ENCODE measurements at places on chromosomes 7 and 10. TPM values are rescaled to one million over a fixed set of nuclear protein-coding genes. Genes with fewer than 3 reads are reported as not detected.

NSUN5 gene
- not detected for total RNA-seq

TMEM225B gene
- total RNA-seq = 0.73 TPM

TMEM184A gene
- 12.1 TPM for total RNA-seq

SYT15 gene
- 85.8 TPM for total RNA-seq

TAS2R4 gene
- total RNA-seq = 1.3 TPM

TUBAL3 gene
- total RNA-seq = not detected

KCND2 gene
- not detected for total RNA-seq

DNA sequence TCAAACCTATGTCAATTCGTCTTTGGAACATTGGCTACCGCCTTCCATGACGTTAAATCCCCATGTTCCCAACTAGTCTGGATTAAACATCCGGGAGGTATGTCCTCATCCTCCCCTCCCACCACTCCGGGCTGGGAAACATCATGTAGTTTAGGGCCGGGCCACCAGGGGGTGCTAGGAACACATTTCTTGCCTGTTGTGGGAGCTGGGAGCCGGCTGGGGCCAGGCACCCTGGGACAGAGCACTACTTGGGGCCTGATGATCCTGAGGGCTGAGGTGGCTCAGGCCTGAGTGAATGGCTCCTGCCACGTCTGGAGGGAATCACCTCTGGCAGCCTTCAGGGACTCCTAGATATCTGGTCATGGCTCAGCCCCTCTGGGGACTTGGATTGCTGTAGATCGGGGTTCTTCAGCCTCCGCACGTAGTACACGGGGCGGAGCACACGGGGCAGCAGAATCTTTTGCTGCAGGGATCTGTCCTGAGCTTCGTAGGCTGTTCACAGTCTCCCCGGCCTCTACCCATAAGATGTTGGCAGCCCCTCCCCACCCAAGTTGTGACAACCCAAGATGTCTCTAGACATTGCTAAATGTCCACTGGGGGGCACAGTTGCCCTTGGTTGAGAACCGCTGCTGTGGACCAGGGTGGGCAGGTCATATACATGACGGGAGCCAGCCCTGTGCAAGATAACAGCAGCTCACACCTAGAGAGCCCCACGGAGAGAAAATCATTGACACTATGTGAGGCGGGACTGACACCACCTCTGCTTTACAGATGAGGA is 141.2 kb upstream of the ZNF716 start:
- no peaks in the 10 kb centered on the region for H3K4me1 ChIP-seq
- no peak overlapping the region for H3K27ac ChIP-seq
- H3K36me3 ChIP-seq = no peaks in the 10 kb centered on the region

DNA sequence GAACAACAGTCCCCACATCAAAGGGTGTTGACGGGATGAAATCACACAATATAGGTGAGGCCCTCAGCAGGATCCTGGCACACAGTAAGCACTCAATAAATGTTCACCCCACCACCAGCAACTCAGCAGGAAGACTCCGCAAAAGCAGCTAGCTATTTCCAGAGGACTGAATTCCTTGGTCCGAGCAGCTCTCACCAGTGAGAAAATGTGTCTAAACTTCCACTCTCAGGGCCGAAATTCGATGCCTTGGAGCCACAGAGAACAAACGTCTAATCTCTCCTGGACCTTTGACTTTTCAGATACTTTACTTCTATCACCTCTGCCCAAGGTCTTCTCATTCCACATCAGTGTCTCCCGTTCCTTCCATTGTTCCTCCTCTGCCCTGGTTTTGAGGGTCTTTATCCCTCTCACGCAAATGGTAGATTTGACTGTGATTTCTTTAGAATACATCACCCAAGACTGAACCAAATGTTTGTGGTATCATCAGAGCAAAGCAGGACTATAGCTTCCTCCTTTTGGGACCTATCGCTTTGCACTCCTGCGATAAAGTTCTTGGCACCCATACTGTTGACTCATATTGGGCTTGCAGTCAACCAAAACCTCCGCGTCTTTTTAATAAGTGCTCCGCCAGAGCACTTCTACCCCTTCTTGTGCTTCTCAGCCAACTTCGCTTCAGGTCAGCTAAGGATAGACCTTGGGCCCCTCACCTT is 903 bp upstream of the NT5C2 start:
- no peaks in the 10 kb centered on the region for H3K36me3 ChIP-seq
- peak overlapping the region; percentile 92 for H3K4me3 ChIP-seq
- H3K27ac ChIP-seq = peak overlapping the region; percentile 28
- DNase-seq = peak; percentile 35
- no peaks in the 10 kb centered on the region for H3K27me3 ChIP-seq

- no peak overlapping the region for H3K27ac ChIP-seq
- no peaks in the 10 kb centered on the region for H3K4me1 ChIP-seq
- H3K4me3 ChIP-seq = no peak overlapping the region
- no peak for DNase-seq
Observed at GRCh38 chr10:118926072-118926417, 103.5 kb upstream of the NANOS1 start.

GRCh38 chr7:70585071-70585470 is 546.9 kb upstream of the GALNT17 start:
- no peak overlapping the region for H3K27ac ChIP-seq
- H3K27me3 ChIP-seq = no peaks in the 10 kb centered on the region
- DNase-seq = no peak
- peaks cover 23% of the 10 kb centered on the region for H3K4me1 ChIP-seq

DNA sequence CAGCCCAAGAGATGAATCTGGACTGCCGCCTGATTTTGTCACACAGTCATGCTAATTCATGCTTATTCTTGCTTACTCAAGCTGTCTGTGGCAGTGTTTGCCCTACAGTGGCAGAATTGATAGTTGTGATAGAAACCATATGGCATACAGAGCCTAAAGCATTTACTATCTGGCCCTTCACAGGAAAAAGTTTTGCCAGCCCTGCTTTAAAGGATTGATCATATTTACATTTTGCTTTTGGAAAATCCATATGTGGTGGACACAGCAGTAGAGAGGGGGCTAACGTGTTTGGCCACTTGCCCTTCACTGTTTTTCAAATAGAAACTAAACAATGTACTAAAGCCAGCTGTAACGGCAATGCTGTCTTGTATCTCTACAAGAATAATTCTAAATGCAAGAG is 974.0 kb upstream of the GHITM start:
- no peaks in the 10 kb centered on the region for H3K27me3 ChIP-seq
- no peak overlapping the region for H3K27ac ChIP-seq
- peak; percentile 71 for DNase-seq

GRCh38 chr7:7103343-7104313 is 78.7 kb upstream of the C1GALT1 start:
- H3K4me1 ChIP-seq = peaks cover 19% of the 10 kb centered on the region
- H3K4me3 ChIP-seq = no peak overlapping the region
- peak; percentile 82 for DNase-seq

DNA sequence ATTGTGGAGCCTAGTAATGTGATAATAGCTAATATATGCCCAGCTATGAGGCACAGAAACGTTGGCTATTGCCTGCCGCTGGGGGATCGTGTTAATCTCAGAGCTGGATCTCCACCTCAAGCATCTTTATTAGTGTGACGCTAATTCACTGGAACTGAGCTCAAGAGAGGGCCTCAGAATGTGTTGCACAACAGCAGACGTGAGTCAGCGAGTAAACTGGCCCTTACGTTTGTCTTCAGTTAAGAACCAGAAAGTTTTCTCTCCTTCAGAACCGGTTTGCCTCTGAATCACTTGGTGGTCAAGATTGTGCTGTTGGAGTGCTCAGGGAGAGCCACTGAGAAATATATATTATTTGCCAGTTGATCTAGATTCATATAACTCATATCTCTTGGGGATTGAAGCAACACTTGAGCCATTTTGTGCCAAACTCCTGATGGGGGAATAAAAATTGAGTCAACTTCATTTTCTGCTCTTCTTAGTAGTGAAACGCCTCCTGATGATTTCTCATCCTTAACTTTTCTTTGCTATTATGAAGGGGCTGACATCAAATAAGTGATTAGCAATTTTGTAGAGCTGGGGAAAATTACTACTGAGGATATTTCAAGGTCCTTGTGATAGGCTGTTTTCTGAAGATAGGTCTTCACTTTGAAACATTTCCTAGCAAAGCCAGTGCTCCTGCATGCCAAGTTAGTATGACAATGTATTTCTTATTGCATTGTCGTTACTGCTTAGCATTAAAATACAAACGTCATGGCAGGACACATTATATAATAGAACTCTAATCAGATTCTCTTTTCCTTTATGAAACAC is 22.3 kb downstream of the BZW2 start:
- peaks cover 8% of the 10 kb centered on the region for H3K4me1 ChIP-seq
- DNase-seq = peak; percentile 91
- H3K36me3 ChIP-seq = no peaks in the 10 kb centered on the region

- no peak for DNase-seq
- no peak overlapping the region for H3K27ac ChIP-seq
- H3K4me1 ChIP-seq = no peaks in the 10 kb centered on the region
Observed at GRCh38 chr7:24891311-24891735, 88.7 kb downstream of the OSBPL3 start.

GRCh38 chr7:69126896-69127479 is 471.3 kb upstream of the AUTS2 start:
- no peak overlapping the region for H3K27ac ChIP-seq
- DNase-seq = no peak
- H3K27me3 ChIP-seq = no peaks in the 10 kb centered on the region
- no peak overlapping the region for H3K4me3 ChIP-seq
- H3K4me1 ChIP-seq = no peaks in the 10 kb centered on the region

GRCh38 chr7:101929256-101929655 is 111.8 kb downstream of the CUX1 start:
- DNase-seq = no peak
- no peak overlapping the region for H3K4me3 ChIP-seq
- no peaks in the 10 kb centered on the region for H3K27me3 ChIP-seq
- H3K36me3 ChIP-seq = no peaks in the 10 kb centered on the region

DNA sequence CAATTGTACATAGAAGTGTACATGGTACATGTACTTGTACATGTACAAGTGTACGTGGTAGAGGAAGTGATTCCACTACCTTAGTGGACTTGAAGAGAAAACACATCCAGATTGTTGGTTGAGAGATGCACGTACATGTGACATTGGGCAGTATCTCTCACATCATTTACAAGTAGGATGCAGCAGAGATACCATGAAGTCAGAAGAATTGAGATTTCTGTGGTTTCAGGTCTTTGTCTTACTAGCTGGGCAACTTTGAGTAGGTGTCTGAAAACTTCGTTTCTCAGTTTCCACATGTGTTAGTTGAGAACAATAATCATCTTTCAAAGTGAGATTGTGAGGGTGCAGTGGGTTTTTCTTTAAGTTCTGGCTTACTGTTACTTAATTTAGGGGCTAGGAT is 21.5 kb downstream of the CLDN12 start:
- no peak for DNase-seq
- no peaks in the 10 kb centered on the region for H3K27me3 ChIP-seq
- H3K4me3 ChIP-seq = no peak overlapping the region
- H3K27ac ChIP-seq = no peak overlapping the region
- H3K4me1 ChIP-seq = no peaks in the 10 kb centered on the region
- no peaks in the 10 kb centered on the region for H3K36me3 ChIP-seq

DNA sequence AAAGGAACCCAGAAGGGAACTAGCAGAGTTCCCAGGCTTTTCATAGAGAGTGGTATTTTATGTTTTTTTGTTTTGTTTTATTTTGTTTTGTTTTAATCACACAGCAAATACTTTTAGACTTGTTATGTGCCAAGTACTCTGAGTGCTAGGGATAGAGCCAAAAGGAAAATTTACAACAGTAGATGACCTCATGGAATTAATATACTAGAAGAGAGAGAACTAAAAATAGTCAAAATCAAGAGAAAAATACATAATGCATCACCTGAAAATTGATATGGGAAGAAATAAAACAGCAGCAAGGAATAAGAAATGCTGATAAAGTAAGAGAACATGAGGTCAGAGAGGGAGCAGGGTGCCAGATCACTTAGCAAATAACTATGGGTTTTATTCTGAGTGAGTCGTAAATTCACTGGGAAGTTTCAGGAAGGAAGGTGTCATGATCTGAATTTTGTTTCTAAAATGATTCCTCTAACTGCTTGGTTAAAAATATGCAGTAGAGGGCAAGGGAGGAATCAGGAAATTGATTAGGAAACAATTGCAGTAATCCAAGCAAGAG is 351.0 kb downstream of the ANKRD7 start:
- DNase-seq = no peak
- H3K36me3 ChIP-seq = no peaks in the 10 kb centered on the region
- H3K4me3 ChIP-seq = no peak overlapping the region
- no peak overlapping the region for H3K27ac ChIP-seq

- H3K36me3 ChIP-seq = no peaks in the 10 kb centered on the region
- H3K27ac ChIP-seq = peak overlapping the region; percentile 97
- H3K27me3 ChIP-seq = no peaks in the 10 kb centered on the region
- H3K4me3 ChIP-seq = peak overlapping the region; percentile 88
- peak; percentile 50 for DNase-seq
- peaks cover 53% of the 10 kb centered on the region for H3K4me1 ChIP-seq
Observed at GRCh38 chr10:119207713-119208552, 562 bp downstream of the GRK5 start.

GRCh38 chr7:15199482-15199881 is 296.9 kb upstream of the DGKB start:
- DNase-seq = no peak
- H3K36me3 ChIP-seq = no peaks in the 10 kb centered on the region
- no peak overlapping the region for H3K27ac ChIP-seq
- H3K4me3 ChIP-seq = no peak overlapping the region

DNA sequence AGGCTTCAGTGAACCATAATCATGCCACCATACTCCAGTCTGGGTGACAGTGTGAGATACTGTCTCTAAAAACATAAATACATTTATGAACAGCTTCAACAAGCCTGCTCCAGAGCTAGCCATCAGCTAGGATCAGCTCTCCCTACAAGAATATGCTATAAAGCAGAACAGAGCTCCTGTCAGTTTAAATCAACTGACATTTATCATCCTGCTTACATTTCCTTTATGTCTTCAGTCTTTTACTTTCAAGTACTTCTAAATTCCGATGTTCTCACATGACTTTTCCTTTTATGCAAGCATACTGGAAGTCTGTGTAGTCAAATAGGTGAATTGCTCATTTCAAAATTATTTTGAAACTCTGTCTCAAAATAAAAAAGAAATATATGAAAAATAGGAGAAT is 64.6 kb downstream of the COA1 start:
- no peaks in the 10 kb centered on the region for H3K27me3 ChIP-seq
- DNase-seq = no peak
- H3K36me3 ChIP-seq = peaks cover 5% of the 10 kb centered on the region
- H3K4me1 ChIP-seq = peaks cover 5% of the 10 kb centered on the region
- H3K27ac ChIP-seq = no peak overlapping the region
- H3K4me3 ChIP-seq = no peak overlapping the region

GRCh38 chr7:121494516-121494915 is 98.4 kb upstream of the FAM3C start:
- H3K27me3 ChIP-seq = no peaks in the 10 kb centered on the region
- no peak overlapping the region for H3K4me3 ChIP-seq
- no peaks in the 10 kb centered on the region for H3K4me1 ChIP-seq
- DNase-seq = no peak

Data from stomach (tissue), 19 donors.